ENCODE measurements at places on chromosomes 5 and 9.

DNA sequence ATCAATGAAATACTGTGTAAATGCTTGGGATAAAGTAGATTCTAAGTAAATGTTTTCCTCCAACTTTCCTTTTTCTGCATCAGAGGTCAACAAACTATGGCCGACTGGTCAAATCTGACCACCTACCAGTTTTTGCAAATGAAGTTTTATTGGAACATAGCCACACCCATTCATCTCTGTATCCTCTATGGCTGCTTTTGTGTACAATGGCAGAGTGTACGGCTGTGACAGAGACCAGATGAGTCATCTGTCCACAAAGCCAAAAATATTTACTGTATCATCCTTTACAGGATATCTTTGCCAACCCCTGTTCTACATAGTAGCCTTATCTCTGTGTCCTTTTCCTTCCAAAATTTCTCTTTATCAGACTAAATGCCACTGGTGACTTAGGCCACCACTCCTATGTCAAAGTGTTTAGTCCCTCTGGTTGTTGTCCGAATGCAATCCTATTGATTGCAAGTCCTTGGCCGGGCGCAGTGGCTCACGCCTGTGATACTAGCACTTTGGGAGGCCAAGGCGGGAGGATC, 218.4 kb upstream of the KLF4 start:
- peak; percentile 43 for DNase-seq

- no peak for DNase-seq
These were observed 10.5 kb downstream of the SLC2A8 start for GRCh38 chr9:127407492-127407843.

- DNase-seq = no peak
These were observed 214.4 kb downstream of the NXNL2 start for GRCh38 chr9:88749420-88749819.

GRCh38 chr5:76337953-76338451, 65.1 kb upstream of the IQGAP2 start:
- peak; percentile 77 for DNase-seq

- DNase-seq = no peak
These were observed 25.6 kb downstream of the CAMK2A start for GRCh38 chr5:150263801-150264621.

DNA sequence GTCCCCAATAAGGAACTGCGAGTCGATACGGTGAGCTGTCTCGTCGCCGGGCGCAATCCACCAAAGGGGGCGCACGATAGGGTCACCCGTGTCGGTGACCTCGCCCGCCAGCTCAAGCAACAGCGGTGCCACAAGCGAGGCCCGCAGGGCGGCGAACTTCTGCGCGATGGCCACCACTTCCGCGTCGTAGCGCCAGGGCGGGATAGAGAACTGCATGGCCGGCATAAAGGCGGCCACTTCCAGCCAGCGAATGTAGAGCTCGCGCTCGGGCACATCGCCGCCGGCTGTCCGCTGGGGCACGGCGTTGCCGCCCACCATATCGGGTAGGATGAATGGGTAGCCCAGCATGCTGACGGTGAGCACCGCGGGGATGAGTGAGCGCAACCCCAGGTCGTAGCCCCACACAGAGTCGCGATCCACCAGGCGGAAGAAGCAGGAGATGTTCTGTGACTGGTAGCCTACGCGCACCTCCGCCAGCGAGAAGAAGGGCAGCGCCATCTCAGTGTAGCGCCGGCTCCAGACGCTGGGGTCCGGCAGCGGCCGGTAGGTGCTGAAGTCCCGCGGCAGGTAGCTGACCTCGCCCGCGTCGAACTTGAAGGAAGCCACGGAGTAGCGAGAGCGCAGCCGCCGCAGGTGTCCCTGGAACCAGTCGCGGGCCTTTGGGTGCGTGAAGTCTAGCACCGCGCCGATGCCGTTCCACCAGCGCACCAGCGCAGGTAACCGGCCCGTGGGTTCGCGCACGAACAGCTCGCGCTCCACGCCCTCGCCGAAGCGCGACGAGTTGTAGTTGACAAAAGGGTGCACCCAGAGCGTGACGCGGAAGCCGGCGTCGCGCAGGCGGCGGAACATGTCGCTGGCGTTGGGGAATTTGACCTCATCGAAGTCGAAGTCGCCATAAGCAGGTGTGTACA, 5.5 kb downstream of the MYORG start:
- DNase-seq = peak; percentile 28

DNA sequence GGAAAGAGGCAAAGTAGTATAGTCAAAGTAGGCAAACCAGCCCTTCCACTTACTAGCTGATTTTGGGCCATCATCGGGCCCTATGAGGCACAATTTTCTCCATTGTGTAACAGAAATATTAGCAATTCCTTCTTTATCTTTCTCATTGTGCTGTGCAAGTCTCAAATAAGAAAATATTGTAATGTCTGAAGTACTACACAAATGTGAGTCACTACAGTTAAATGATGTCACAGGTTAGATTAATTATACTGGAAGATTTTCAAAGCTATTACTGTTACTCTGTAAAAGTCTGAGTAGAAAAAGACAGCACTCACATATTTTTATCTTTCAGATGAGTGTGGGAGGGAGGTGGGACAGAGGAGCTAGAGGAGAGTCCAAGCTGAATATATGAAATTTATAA, 12.4 kb upstream of the TMC1 start:
- DNase-seq = no peak

DNA sequence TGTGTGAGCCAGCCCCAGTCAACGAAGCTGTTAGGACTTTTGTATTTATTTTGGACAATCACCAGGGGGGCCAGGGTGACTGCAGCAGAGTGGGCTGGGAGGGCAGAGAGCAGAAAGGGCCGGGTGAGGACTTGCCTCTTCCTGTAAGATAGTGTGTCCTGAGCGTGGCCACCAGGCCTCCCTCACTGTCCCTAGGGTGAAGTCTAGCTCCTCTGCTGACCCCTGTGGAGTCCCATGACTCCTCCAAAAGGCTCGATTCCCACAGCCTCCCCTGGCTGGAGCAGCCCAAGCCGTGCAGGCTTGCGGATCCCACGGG, 147.8 kb downstream of the RXRA start:
- DNase-seq = no peak

DNA sequence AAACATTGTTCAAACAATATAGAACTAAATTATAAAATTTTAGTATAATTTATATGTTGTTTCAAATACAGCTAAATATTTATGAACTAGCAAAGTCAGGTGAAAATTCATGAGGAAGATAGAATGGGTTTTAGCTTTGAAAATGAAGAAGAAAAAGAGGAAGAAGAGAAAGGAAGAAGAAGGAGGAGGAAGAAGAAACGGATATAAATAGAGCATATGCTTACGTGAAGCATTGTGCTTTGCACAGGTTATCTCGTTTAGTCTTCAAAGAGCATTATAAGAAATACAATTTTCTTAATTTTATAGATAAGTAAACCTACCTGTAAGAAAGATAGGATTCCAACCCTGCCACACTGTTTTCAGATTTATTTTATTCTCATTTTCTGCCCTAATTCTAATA, 620.6 kb upstream of the DAB2 start:
- DNase-seq = no peak

DNA sequence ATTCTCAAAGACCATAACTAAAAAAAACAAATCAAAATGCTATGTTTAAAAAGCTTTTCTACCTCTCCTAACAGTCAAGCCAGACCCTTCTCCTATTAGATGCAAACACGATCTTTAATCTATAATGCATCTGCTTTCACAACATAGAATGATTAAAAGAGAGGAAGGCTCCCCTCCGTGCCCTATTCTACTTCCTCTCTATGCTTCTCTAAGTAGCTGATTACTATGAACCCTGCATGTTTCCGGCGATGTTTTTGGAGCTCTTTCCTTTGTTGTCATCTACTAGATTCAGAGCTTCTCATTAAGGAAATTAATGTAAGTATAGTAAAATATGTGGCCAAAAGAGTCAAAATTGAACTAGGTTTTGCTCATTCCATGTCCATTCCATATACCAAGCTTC, 29.2 kb upstream of the CEP120 start:
- no peak for DNase-seq

- DNase-seq = no peak
These were observed 37.6 kb downstream of the PTGER4 start for GRCh38 chr5:40717281-40717680.

GRCh38 chr9:87678650-87679355, 47.1 kb upstream of the CTSL start:
- peak; percentile 85 for DNase-seq

DNA sequence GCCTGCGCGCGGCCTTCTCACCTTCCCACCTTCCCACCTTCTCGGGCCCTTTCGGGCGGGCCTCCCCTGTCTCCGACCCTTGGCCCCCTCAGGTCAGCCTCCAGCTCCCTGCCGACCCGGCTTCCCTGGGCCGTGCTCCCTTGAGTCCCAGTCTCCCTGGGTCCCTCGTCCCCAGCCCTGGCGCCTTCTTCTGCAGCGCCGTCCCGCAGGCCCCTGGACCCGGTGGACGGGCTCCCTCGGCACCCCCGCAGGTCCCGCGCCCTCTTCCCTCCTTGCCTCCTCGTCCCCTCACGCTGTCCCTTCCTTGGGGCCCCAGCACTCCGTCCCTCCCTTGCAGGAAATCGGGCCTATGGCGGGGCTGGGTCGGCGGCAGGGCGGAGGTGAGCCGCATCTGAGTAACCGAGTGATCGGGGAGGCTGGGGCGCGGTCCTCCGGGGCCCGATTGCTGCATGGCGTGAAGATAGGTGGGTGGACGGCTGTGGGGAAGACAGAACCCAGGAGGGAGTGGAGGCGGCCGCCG, 7.6 kb downstream of the ARPC5L start:
- DNase-seq = peak; percentile 71

DNA sequence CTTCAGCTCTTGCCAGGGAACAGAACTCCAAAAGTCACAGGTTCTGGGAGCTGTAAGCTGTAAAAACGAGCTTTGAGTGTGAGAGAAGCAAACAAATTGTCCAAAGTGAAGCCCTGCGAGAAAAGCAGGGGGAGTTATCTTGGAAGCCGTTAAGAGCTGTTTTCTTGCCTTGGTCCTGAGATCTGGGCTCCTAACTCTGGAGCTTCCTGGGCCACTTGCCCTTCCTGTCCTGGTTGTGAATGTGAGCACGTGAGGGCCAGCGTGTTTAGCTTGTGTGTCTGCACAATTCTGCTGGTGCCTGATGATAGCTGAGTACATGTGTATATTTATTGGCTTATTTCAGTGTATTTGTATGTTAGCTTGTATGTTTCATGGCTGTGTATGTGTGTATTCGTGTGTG, 40.5 kb downstream of the DAB2IP start:
- no peak for DNase-seq

DNA sequence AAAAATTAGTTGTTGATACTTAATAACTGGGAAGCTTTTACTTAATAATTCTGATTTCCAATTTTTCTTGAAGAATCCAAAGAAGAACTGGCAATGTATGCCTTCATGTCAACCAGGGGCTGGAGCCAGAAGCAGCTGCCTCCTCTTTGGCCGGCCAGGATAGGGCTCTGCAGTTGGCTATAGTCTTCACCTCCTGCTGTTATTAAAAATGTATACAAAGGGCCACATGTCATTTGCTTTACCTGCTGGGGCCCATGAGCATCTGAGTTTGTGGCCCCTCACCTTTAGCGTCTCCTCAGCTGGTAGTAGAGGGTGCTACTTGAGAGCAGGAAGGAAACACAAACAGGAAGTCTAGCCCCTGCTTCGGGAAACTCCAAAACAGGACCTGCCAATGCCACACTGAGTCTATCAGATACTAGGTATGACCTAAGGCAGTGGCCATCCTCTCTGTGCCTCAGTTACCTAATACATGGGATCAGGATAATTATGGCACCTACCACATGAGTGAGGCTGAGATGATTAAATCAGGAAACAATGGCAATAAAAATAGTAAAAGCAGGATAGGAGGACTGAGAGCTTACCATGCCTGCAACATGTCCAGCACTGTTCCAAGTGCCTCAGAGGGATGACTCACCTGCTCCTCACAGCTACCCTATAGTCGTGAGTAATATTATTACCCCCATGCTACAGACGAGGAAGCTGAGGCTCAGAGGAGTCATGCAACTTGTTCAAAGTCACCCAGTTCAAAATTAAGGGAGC, 21.3 kb downstream of the CCDC69 start:
- DNase-seq = peak; percentile 18

GRCh38 chr5:113118298-113118697, 141.7 kb downstream of the DCP2 start:
- DNase-seq = no peak

- no peak for DNase-seq
These were observed 109.7 kb upstream of the FER start for GRCh38 chr5:108638021-108638420.

DNA sequence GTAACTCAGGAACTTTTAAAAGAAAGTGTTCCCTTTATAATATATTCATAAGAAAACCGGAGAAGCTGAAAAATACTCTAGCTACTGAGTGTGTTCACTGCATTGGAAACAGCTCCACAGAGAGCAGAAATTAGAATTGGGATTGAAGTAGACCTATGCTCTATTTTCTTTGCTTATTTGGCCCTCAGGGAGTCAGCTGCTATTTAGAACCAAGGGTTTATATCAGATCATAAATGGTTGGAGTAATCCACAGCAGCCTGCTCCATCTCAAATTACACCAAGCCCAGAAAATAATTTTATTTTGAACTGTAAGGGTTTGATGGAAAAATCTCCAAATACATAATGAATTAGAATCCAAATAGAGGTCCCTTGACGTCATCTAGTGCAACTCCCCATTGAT, 202.6 kb downstream of the ADAMTSL1 start:
- no peak for DNase-seq

DNA sequence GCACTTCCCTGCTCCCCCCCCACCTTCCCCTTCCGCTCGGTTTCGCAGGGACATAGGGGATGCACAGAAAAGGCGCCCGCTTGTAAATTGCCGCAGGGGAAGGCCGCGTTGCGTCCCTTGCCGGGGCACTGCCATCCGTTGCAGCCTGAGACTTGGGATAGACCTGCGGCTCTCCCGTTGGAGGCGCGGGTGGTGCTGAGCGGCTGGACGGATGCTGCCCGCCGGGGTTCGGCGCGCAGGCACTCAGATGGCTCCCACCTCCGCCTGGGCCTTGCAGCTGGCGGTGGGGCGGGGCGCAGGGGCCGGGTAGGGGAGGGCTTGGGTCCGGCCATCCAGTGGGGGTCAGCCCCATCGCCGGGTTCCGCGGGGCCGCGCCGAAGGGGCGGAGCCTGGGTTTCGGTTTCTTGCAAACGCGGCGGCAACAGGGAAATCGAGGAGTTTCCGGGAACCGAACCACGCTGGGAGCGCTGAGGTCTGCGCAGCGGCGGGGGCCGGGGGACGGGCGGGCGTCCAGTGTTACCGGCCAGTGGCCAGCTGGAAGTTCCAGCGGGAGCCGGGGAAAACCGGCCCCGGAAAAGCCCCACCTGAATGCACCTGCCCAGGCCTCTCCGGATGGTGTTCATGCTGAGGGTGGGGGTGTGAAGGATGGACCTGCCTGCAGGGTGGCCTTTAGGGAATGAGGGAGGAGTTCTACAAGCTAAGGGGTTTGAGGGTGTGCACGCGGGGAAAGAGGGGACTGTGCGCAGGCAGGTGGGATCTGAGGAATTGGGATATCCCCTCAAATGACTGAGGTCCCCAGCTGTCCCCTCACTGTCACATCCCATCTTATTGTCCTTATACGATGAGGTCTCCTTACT, 6.3 kb upstream of the IRF1 start:
- peak; percentile 83 for DNase-seq

- no peak for DNase-seq
These were observed 58.3 kb downstream of the FAM81B start for GRCh38 chr5:95449460-95449859.

DNA sequence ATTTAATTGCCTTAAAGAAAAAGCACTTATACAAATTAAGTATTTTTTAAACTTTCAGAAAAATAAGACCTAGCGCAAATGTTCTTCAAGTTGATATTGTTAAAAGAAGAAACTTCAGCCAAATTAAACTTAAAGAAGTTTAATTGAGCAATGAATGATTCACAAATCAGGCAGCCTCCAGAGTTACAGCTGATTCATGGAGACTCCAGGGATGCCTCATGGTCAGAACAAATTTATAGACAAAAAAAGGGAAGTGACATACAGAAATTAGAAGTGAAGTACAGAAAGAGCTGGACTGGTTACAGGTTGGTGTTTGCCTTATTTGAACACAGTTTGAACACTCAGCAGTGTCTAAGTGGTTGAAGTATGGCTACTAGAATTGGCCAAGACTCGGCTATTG, 60.3 kb downstream of the CDKN2A start:
- DNase-seq = no peak

Data from erythroblast (primary cell).